Activated T-helper 9 cell treated with anti-CD3 and anti-CD28 coated beads, Interleukin-2, amount 50 U/mL, for 16 hours (primary cell): ENCODE measurements at places on chromosomes 5 and 9.

DNA sequence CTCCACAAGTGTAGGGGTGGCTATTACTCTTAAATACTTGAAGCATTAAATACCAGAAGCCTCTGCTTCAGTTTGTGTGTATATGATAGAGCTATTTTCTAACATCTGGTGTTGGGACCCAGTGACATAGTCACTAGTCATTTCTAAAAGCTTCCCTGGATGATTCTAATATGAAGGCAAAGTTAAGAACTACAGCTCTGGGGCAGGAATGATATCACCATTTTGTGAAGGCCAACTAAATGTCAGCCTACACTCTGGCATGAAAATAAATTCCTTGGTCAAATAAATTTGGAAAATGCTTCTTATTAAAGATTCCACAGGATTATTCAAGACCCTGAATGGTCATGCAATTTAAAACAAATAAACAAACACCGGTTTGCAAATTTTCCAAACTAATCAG, 197.7 kb downstream of the PLK2 start:
- no peak for DNase-seq

GRCh38 chr9:16421532-16421931, 448.9 kb downstream of the BNC2 start:
- no peak for DNase-seq

DNA sequence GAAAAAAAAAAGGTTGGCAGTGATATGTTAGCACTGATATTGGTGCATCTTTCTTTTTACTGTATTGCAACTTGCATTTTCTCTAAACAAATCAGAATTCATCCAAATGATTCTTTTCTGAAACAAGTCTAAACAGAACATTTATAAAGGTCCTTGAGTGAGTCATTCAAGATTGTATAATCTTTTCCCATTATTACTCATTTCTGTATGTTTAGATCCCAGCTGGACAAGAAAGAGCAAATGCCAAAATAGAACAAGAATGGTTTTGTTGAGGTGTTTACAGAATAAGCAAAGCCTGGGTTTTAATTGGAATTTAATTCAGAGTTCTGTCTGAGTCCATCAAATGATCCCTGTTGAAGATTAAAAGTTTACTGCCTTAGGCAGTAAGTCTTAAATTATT, 112.3 kb downstream of the VCAN start:
- DNase-seq = no peak

DNA sequence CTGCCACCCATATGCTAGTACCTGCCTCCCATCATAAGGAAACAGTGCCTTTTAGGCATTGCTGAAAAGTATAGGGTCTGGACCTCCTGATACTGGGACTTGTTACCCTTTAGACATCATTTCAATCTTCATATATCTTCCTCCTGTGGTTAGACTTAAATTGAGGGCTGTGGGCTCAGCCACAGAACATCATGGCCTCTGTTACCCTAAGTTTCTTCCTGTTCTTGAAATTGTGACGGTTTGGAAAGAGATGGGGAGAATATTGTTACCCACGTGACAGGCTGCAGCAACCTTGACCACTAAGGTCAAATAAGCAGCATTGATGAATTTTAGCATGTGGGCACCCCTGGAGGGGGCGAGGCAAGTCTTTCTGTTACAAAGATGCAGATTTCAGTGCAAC, 87.7 kb downstream of the PDE8B start:
- no peak for DNase-seq
